Sigmoid colon (tissue), 7 donors: ENCODE measurements at places on chromosomes 7 and 10. TPM values are rescaled to one million over a fixed set of nuclear protein-coding genes. Genes with fewer than 3 reads are reported as not detected.

NSUN6 gene
- total RNA-seq: 7.5 TPM

DNA sequence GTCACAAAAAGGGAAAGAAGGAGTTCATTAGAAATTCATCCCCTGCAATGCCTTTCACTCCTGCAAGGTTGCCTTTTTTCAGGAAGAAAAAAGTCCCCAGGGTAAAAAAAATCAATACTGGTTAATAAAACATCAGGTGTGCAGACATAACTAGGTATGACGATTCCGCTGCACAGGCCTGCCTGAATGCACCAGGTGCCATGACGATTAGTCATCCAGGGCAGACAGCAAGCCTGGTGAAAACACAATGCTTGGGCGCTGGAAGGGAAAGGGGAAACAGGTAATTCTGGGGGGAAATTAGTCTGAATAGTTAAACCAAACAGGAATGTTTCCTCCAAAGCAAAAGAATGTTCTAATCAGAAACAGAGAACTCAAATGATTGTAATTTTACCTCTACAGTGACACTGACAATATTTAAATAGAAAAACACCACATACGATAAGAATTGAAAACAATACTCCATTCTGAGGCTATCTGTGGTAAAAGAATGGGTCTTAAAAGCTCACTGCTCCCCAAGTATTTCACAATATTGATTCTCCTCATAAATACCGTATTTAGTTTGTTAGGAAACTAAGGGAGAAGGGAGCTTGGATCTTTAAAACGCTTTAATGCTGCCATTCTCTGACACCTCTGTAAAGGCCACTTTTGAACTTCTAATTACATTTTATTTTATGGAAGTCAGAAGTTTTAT, 45.2 kb downstream of the VPS41 start:
- no peak for DNase-seq

DNA sequence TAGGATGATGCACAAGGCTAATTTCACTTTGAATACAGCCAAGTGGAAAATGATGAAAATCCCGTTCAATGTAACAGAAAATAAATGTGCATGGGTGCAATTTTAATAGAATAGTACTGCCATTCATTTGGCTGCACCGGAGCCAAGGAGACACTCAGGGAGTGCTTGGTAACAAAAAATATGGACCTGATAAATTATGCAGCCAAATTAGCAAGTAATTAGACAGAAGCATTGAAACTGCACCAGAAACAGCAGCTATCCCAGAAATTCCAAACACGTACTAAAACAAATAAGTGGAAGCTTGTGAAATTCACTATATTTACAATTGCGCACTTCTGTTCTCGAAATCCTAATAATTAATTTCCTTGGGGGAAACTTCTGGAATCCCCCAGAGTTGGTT, 31.5 kb downstream of the ST8SIA6 start:
- no peak for DNase-seq

RGR gene
- total RNA-seq: not detected

DNA sequence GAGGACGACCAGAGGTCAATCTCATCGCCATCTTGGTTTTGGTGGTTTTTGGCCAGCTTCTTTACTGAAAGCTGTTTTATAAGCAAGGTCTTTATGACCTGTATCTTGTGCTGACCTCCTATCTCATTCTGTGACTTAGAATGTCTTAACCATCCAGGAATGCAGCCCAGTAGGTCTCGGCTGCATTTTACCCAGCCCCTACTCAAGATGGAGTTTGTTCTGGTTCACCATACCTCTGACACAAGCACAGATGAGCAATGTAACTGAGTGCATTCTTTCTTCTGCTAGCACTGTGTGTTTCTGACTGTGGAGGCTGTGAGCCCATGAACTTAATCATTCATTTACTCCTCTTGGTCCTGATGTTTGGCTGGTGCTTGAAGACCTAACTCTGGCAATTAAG, 794.5 kb upstream of the CELF2 start:
- DNase-seq: no peak

DNA sequence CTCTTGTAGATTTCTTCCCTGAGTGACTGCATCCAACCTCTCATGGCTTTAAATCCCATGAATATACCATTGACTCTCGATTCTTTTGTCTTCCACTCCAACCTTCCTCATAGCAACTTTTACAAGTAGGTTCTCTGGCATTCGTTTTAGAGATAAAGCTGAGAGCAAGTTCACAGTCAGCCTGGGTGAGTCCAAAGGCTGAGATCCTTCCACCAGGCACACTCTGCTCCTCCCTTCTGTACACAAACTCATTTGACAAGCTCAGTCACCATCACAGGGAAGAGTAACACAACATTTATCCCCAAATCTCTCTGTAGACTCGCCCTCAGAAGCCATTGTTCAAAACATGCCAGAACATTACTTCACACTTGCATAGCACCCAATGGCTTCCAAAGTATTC, 10.9 kb downstream of the CTTNBP2 start:
- no peak for DNase-seq

DNA sequence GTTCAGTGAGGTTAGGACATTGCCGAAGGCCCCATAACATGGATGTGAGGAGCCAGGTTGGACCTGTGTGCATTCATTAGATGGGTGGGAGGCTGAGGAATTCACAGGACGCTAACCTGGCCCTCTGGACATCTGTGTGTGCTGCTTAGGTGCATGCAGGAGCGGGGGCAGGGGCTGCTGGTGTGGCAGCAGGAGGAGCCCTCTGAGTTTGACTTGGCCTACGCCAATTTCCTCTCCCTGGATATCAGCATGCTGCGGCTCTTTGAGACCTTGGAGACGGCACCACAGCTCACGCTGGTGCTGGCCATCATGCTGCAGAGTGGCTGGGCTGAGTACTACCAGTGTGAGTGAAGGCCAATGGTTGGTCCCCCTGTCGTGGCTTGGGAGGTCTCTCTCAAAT, 34.5 kb upstream of the MMD2 start:
- no peak for DNase-seq

- DNase-seq: no peak
These were observed 21.3 kb upstream of the CPXM2 start for GRCh38 chr10:123912871-123913270.

GRCh38 chr7:134692344-134692705, 45.7 kb downstream of the BPGM start:
- no peak for DNase-seq

CPA1 gene
- total RNA-seq: not detected

DNA sequence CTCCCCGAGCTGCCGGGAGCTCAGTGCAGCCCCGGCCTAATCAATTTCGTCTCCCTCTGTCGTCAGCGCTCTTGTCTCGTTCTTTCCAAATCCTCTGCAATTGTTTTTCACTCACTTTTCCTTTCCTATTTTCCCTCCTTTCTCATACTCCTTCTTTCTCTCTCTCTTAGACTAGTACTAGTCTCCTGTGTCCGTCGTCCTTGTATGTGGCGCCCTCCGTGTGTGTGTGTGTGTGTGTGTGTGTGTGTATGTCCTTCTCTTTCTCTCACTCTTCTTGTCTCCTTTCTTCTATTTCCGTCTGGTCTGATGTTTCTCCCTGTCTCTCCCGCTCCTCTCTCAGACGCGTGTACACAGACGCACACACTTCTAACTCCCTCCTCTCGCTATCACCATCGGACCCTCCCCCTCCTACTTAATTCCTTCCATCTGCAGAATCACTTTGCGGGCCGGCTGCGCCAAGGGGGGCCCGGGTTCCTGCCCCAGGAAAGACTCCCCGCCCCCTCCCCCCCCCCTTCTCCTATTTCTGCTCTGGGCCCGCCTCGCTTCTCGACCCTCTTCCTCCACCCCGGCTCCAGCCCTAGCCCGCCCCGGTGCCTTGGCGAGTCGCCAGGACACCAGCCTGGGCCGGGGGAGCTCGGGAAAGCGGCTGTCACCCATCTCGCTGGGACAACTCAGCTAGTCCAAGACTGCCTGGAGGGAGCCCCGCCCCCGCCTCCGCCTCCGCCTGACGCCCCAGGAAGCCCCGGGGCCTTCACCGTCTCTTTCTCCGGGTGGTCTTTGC, 743 bp upstream of the ZCCHC24 start:
- DNase-seq: peak; percentile 91

MSS51 gene
- total RNA-seq: 5.0 TPM

SLC35G1 gene
- 3.8 TPM for total RNA-seq

ITPRID1 gene
- not detected for total RNA-seq

DNA sequence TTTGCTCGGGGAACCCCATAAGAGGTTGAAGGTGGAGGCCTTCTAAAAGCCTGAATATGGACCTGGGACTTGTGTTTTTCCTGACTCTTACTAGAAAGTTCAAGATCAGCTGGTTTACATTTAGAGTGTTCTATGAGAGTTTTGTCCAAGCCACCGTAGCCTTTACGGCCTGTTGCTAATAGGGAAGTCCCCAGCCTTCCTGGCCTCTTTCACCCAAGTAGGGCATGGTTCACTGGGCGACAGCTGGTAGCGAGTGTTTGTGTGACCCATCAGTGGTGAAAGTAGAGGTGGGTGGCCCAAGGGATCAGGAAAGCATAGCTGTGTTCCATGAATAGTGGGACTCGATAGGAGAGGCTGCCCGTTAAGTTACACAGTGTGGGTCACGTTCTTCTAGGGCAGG, 60.1 kb downstream of the RABGEF1 start:
- DNase-seq: peak; percentile 35

GRCh38 chr7:151012031-151012692, 12.1 kb downstream of the ATG9B start:
- DNase-seq: no peak

DNA sequence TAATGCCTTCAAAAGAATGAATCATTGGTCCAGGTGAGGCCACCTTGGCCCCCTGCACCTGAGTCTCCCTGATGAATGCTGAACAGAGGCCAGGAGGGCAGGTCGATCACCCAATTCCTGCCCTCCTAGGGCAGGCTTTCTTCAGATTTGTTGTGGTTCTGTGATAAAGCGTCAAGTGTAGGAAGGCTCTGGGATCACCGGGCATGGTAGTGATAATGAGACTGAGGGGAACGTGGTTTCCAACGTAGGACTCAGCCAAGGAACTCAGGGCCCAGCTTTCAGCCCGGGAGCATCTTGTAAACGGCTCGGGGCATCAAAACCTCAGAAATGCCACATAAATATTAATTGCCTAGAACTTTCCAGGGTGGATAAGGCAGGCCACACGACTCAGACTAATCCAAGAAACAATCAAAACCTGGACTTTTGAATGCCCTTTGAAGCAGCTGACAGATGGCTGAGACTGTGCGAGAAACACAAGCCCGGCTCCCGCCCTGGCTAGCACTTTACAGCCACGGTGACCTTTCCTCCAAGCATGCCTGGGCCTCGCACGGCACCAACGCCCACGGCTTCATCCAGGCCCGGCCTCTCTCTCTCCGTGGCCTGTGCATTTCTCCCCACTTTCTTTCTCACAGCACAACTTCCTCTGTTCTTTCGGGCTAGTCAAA, 239.3 kb upstream of the GRB10 start:
- no peak for DNase-seq

FRAT1 gene
- 5.2 TPM for total RNA-seq

ASB10 gene
- not detected for total RNA-seq

GRCh38 chr7:47480576-47481538, 101.1 kb downstream of the TNS3 start:
- DNase-seq: no peak

SPDYE6 gene
- not detected for total RNA-seq

ZP3 gene
- 1.4 TPM for total RNA-seq

GRCh38 chr7:126185959-126186580, 1066.7 kb downstream of the GRM8 start:
- no peak for DNase-seq

GRCh38 chr7:114789161-114789560, 132.7 kb upstream of the MDFIC start:
- no peak for DNase-seq

GRCh38 chr10:51607463-51607835, 91.9 kb downstream of the CSTF2T start:
- no peak for DNase-seq

GRCh38 chr10:127535802-127536515, 13.2 kb upstream of the NPS start:
- no peak for DNase-seq

DNA sequence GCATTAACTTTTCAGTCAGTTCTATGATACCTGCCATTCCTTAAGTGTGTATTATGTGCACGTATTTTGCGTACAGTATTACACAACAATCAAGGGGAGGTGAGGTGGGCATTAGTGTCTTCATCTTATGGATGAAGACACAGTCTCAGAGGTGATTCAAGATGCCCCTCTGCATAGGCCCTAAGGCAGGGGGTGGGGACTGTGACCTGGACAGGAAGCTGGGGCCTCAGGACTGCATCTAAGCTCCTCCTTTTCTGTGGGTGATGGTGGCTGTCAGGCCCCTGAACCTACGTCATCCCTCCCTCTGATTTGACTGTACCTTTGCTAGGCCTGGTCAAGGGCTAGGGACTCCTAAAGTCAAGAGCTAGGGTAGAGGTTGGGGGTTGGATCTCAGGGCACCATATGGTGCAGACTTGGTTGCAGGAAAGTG, 38.9 kb downstream of the HK1 start:
- no peak for DNase-seq

DNA sequence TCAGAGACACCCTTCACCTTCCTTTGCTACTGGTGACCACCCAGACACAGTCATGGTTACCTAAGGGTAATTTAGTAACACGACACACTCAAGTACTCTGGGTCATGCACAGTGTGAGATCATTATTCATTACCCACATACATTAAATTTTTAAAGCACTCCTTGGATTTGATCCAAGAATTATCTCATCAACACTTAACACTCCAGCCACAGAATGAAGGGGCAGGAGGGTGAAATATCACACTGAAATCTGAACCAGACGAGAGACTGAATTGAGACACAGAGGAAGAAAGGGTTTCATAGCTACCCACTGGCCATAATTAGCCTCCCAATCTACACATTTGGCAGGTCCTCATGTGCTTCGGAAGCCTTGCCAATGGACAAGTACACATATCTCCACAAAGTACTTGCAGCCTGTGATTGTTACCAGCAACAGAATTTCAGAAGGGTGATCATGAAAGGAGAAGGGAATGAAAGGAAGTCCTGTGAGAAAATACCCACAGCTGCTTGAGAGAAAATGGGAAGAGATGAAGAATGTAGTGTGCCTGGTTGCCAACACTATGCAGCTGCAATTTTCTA, 189.3 kb downstream of the POLR1F start:
- DNase-seq: no peak

DNA sequence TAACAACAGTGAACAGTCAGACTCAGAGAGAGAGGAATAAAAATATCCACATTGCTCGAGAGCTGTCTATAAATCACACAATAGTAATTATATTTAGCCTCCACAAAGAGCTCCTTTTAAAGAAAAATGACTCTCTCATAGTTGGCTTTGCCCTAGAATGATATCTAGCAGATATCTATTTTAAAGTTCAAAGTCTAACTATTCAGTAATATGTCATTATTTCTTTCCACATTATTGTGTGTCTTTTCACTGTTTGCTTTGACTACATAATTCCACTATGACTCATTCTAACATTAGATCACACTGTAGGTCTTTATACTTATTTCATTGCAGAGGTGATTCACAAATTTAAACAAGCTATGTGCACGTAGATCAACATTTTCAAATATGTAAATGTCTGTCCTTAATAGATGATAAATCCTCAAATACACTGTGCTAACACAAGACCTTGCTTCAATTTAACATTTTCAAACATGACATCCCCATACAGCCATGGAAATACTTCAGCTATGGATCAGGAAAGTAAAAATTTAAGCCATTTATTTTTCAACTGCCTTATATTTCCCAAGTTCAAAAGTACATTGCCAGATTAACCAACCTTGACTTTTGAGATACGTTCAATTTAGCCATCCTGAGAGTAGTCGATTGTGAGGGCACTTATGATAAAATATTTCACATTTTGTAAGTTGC, 99.9 kb upstream of the AKR1E2 start:
- DNase-seq: no peak

RNF148 gene
- 1.4 TPM for total RNA-seq

CPVL gene
- 6.6 TPM for total RNA-seq

METTL2B gene
- 23.2 TPM for total RNA-seq
